GM23338 (cell line): ENCODE measurements at places on chromosomes 1 and 21. TPM values are rescaled to one million over a fixed set of nuclear protein-coding genes. Genes with fewer than 3 reads are reported as not detected.

The CGN gene
- polyA plus RNA-seq: 11.8 and 13.9 TPM in 2 replicates

The NBPF10 gene
- 0.35 and 0.36 TPM in 2 replicates for polyA plus RNA-seq

The GJA9 gene
- 0.21 TPM in 1 of 2 replicates, not detected in the other for polyA plus RNA-seq

GRCh38 chr1:184770181-184770979, 15.7 kb upstream of the EDEM3 start:
- peaks cover 8% of the 10 kb centered on the region; the same call in 1 of the 2 replicates for H3K4me1 ChIP-seq
- H3K4me3 ChIP-seq: no peak overlapping the region
- H3K36me3 ChIP-seq: no peaks in the 10 kb centered on the region
- H3K27me3 ChIP-seq: no peaks in the 10 kb centered on the region
- H3K27ac ChIP-seq: no peak overlapping the region

DNA sequence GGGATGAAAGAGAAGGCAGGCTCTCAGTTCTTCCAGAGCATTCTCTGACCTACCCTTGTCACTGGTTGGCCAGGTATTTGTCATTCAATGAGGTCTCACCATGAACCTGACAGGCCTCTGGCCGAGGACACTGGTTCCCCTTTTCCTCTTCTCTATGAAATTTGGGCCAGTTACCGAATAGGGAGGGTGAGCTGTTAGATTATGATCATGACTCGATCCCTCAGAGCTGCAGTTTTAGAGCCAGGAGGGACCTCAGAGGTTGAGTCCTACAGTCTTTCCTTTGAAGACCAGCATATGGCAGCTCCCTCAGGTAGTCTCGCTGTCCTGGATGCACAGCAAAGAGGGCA, 29.5 kb upstream of the CLSTN1 start:
- H3K27me3 ChIP-seq: no peaks in the 10 kb centered on the region
- no peak overlapping the region for H3K27ac ChIP-seq
- H3K4me1 ChIP-seq: no peaks in the 10 kb centered on the region; the same call in 1 of the 2 replicates
- no peak overlapping the region for H3K4me3 ChIP-seq
- DNase-seq: no peak
